ENCODE measurements at places on chromosomes 2 and 18.
A peak's percentile ranks its signal among the peaks of the same experiment; 100 is the strongest.

DNA sequence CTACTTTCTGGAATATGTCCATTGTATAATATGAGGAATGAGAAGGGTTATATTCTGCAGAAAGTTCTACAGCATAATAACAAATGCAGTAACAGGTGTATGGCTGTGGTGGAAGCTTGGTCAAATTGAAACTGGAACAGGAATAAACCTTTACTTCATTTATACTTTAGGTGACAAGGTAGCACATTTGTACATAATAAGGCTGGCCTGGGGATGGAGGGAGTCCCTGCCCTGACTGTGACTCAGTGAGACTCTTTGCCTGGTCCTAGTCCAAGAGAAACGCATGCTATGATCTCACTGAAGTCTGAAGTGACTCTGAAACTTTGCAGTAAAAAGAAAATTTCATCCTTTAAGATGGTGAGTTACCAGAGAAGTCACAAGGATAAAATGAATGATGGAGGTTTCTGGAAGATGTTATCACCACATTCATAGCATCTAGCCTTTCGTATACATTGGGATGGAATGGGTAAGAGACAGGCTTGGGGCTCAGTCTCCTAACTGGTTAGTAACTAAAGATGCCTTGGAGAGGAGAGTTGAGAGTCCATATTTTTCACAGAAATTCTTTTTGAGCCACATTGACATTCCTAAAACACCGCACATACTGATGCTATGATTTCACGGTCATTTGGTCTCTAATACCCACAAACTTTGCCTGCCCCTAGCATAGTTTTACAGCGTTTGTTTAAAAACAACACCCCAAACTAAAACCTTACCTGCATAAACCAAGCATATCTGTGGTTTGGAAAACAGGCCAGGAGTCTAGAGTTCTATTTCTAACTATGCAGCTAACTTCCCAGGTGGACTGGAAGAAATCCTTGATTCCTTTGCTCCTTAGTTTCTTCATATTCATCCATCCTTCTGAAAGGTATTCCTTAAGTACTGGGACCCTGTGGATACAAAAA, 42.4 kb upstream of the NABP1 start:
- peak; percentile 8 for DNase-seq

DNA sequence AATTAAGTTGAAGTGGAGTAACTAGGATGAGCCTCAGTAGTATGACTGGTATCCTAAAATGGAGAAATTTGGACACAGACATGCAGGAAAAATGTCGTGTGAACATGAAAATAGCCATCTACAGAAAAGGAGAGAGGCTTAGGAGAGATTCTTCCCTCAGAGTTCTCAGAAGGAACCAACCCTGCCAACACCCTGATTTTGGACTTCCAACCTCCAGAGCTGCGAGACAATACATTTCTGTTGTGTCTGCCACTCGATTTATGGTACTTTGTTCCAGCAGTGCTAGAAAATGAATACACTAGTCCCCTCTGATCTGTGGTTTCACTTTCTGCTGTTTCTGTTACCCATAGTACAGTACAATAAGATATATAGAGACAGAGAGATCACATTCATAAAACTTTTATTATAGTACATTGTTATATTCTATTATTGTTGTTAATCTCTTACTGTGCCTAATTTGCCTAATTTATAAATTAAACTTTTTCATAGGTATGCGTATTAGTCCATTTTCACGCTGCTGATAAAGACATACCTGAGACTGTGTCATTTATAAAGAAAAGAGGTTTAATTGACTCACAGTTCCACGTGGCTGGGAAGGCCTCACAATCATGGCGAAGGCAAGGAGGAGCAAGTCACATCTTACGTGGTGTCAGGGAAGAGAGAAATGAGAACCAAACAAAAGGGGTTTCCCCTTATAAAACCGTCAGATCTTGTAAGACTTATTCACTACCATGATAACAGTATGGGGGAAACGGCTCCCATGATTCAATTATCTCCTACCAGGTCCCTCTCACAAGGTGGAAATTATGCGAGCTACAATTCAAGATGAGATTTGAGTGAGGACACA, 41.3 kb downstream of the PLEKHA3 start:
- no peak for DNase-seq

GRCh38 chr18:9792565-9793245, 84.6 kb downstream of the RAB31 start:
- peak; percentile 34 for DNase-seq

GRCh38 chr2:64250751-64251423, 106.7 kb upstream of the PELI1 start:
- no peak for DNase-seq

- no peak for DNase-seq
Observed at GRCh38 chr2:217086038-217086522, 226.2 kb upstream of the TNP1 start.

DNA sequence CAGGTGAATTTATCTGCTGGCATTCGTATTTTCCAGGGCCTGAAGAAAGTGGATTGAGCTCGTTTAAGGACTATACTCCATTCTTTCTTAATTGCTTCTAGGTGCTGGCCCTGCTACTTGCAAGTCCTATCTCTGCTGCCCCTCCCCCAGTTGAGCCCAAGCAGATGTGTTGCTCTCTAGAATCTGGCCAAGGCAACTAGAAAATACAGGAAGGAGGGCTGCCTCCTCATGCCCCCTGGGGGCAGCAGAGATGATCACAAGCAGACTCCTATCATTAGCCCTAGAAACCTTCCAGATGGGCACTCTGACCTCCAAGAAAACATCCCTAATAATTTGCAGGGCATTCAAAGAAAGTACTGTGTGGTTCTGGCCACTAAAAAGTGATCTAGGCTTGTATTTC, 72.5 kb upstream of the CYP26B1 start:
- DNase-seq = no peak

DNA sequence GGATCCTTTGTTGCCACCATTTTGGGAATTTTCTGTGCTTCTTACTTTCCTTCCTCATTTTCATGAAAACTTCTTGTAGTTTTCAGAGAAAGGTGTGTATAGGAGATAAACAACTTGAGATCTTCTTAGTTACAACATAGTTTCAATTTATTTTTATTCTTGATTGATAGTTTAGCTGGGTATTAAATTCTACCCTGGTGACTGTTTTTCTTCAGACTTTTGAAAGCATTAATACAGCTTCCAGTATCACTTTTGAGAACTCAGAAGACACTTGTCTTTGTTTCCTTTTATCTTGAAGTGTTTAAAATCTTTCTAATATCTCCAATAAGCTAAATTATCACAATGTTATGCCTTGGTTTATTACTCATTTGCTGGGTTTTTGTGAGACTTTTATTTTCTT, 167.5 kb upstream of the DPP10 start:
- DNase-seq = no peak

GRCh38 chr2:190267302-190267701, 52.3 kb downstream of the HIBCH start:
- no peak for DNase-seq

DNA sequence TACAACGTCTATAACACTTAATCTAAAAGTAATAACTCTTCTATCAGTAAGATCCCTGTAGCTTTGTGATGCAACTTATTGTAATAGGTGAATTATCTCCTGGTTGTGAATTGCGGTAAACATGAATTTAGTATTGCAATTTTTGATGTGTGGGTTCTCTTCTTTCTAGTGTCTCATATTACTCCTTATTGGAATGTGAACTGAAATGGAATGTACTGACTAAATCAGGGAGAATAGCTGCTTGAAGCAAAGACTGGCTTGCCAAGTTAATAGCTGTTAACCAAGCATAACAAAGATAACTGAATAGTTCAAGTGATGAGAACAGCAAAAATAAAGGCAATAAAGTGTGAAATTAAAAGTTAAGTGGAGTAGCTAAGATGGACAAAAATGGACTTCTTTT, 60.5 kb upstream of the TFPI start:
- DNase-seq = no peak

GRCh38 chr18:37578886-37579513, 13.4 kb upstream of the CELF4 start:
- DNase-seq = peak; percentile 46

- DNase-seq = no peak
Observed at GRCh38 chr18:12842459-12843380, 41.3 kb downstream of the PTPN2 start.

Data from GM13976 (cell line).